ENCODE measurements at places on chromosomes 4 and X.
A peak's percentile ranks its signal among the peaks of the same experiment; 100 is the strongest.

DNA sequence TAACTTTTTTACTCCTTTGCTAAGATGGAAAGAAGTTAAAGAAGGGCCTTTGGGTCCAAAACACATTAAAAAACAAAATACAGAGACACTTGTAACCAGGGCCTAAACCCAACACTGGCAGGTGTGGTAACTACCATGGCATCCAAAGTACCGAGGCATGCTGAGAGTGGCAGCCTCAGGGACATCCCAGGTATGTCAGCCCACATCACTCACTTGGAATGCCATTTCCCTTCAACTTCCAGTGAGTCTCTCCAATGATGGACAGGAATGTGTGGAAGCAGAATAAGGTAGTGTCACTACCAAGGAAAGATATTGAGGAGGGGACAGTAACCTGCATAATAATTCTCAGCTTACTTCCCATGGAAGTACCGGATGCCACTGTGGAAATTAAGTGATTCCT lies 79.5 kb upstream of the SCOC start:
- no peak for DNase-seq

DNA sequence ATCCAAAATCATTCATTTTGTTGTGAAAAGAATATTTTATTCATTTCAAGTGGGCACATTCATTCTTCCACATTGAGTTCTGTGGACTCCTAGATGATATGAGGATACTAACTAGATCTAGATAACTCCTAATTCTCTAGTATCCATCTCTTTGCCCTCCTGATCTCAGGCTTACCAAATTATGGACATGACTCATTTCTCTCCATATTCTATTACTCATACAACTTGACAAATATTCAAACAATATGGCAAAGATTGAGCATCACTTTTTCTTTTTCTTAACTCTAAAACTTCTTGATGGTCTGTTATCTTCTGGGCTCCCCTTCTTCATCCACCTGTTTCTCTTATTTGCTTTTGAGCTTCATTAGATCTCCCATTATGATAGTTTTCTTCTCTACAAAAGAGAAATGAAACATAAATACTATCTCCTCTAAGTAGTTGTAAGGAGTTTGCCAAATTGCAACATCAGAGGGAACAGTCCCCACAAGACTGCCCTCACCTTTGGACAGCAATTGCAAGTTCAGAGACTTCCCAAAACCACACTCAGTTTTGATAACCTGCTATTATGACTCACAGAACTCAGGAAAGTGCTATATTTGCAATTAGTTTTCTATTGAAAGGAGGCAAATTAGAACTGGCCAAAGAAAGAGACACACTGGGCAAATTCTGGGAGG lies 422.9 kb downstream of the SPRY1 start:
- DNase-seq, result no peak

GRCh38 chr4:77500801-77501200 lies 104.8 kb upstream of the CXCL13 start:
- peak; percentile 23 for DNase-seq

- DNase-seq, result no peak
Observed at GRCh38 chr4:184613405-184613804, 35.8 kb downstream of the CASP3 start.

DNA sequence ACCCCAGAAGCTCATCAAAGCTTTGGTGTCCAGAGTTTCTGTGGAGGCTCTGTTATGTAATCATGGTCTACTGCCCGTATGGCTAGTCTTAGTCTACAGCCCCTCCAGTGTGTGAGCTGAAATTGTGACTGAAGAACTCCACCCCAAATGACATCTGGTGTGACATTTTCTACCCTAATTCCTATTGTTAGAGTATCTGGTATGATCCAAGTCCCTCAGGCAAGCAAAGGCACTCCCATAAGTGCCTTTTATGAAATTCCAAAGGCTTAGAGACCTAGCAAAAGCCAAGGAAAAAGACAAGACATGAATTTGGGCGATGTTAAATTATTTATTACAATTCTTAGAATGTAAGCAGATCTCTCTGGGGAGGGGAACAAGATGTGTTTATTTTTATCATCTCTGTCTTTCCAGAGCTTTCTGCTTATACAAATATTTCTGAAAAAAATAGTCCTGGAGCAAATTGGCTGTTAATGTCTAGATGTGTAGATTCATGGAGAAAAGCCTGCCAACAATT lies 417.4 kb downstream of the CCSER1 start:
- DNase-seq, result no peak

GRCh38 chr4:10113362-10114047 lies 3.1 kb downstream of the WDR1 start:
- DNase-seq, result no peak

DNA sequence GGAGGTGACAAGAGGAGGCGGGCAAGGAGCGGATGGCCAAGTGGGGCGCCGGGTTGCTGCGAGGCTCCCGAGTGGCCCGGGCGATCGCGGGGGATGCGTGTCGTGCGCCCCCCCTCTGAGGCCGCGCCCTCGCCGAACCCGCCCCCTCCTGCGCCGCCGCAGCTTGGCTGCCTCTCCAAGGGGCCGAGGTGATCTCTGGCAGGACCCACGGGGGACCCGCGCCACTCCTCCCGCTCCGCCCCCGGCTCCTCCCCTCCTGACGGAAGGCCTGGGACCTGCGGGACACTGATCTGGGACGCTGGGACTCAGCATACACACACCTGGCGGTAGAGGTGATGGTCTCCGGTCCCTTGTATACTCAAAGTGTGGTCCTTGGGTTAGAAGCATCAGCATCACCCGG lies 21.9 kb upstream of the FAM47C start:
- no peak for DNase-seq

DNA sequence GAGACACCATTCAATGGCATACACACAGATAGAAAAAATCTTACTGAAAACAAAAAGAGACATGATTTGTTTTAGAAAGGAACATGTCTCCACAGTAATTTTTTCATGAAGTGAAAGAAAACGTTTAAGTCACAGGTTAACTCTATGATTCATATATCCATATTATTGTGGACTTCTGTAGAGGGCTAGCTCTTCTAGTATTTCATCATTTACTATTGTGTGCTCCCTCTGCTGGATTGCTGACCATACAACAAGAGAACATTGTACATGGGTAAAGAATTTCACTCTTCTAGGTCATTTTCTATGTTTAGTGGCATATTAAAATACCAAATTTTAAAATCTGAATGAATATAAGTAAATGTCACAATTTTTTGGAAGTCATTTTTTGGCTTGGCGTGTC lies 91.8 kb upstream of the POU3F4 start:
- no peak for DNase-seq

Measured in fibroblast of skin of left biceps (primary cell).